Mammary epithelial cell (primary cell): ENCODE measurements at places on chromosomes 1 and 21. TPM values are rescaled to one million over a fixed set of nuclear protein-coding genes. Genes with fewer than 3 reads are reported as not detected.
A peak's percentile ranks its signal among the peaks of the same experiment; 100 is the strongest.

- peak; percentile 11 for DNase-seq
These were observed 12.3 kb downstream of the OR2T11 start for GRCh38 chr1:248622570-248623001.

- no peak for DNase-seq
These were observed 405.9 kb downstream of the TTLL7 start for GRCh38 chr1:83593073-83593472.

DNA sequence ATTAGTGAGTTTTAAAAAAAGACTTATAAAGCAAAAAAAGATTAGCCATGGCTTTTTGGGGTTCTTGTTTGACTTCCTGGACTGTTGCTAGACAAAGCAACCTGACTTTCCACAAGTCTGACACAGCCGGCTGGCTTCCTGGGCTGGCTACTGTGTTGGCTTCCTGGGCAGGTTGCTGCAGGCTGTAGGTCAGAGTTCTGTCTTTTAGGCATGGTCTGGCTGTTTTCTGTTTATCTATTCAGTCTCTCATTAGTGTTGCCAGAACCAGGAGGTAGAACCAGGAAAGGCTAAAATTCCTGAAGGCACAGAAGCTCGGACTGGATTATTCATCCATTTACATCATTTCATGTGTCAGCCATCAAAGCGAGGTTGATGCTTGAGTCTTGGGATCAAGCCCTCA lies 88.6 kb upstream of the SLC35F3 start:
- peak; percentile 25 for DNase-seq

The CRNN gene
- not detected for polyA plus RNA-seq

- DNase-seq = no peak
These were observed 14.4 kb downstream of the C2CD2 start for GRCh38 chr21:41939391-41939790.

DNA sequence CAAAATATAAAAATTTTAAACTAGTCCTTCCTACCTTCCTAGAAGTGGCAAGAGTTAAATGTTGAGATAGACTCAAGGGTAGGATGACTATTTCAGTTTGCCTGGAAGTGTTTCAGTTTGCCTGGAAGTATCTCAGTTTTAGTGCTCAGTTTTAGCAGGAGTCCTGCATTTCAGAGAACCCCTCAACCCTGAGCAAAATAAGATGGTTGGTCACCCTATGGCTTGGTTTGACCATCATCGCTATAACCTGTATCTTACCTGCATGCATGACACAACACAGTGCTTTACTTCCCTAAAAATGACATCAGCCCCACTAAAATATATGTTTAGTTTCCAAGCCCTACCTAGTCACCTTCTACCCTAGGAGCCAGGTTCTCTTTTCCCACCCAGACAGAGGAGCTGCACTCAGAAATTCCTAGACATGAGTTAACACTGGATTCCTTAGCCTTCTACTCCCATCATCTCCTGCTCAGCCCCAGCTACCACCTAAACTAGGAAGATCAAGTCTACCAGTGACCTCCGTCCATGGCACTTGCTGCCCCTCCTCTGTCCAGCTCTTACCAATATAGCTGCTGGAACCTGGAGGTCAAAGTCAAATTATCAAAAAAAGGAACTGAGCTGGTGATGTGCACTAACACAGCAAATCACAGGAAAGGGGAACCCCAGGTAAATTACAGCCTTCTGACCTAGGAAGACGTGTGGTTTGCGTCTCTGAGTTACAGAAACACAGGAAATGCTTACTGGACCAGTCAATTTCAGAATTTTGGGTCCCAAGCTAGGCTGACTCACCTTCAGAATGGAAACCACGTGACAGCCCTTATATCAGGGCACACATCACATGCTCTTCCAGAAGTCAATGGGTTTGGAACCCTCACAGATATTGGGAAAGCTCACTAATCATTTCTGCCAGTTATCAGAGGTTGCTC lies 2.2 kb upstream of the G0S2 start:
- DNase-seq = peak; percentile 90

The MAP3K21 gene
- 6.8 TPM for polyA plus RNA-seq

DNA sequence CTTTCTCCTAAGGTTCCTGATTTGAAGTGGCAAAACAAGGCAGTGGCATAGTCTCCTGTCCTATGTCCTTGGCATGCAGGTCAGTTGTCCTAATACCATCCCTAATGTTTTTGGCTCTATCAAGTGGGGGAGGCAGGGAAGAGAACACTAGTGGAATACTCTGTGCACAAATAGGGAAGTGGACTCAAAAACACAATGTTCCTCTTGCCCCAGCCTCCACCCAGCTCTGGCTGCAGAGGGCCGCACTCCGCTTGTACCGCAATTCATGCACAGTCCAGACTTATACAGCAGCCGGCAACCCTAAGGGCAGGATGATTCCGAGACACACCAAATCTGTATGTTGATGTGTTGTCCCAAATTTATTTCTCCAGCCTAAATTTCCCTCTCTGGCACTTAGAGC lies 14.5 kb downstream of the PLEKHO1 start:
- DNase-seq = no peak

- no peak for DNase-seq
These were observed 36.7 kb upstream of the SH3D21 start for GRCh38 chr1:36269408-36269838.

The ST6GALNAC3 gene
- 0.03 TPM for polyA plus RNA-seq

DNA sequence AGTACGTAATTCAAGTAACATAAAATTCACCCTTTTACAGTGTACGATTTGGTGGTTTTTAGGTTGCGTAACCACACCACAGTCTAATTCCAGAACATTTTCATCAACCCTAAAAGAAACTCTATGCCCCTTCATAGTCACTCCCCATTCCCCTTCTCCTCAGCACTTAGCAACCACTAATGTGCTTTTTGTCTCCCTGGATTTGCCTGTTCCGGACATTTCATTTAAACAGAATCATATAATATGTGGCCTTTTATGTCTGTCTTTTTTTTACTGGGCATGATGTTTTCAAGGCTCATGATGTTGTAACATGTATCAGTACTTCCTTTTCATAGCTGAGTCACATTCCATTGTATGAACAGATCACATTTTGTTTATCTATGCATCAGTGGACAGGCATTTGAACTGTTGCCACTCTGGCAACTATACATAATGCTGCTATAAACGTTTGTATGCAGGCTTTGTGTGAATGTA lies 20.8 kb downstream of the OBSCN start:
- peak; percentile 92 for DNase-seq

The ACTA1 gene
- polyA plus RNA-seq = not detected

- no peak for DNase-seq
These were observed 34.2 kb downstream of the ZNF496 start for GRCh38 chr1:247297263-247298123.

DNA sequence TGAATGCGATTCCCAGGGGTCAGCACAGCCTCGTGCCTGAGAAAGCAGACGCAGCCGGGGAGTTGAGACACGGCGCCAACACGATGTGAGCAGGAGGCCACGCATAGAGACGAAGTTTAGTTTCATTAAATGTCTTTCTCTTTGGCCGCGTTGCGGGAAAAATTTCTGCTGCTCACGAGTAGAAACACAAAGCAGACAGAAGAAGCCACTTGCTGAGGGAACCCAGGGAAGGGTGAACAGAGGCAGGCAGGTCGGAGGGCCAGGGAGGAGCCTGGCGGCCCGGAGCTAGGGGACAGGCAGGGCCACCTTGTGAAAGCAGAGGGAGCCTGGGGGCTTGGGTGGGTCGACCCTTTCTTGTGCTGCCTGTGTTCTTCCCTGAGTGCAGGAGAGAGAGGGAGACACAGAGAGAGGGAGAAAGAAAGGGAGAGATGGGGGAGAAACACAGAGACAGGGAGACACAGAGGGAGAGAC lies 33.2 kb downstream of the POFUT2 start:
- no peak for DNase-seq

The MAEL gene
- polyA plus RNA-seq = not detected

DNA sequence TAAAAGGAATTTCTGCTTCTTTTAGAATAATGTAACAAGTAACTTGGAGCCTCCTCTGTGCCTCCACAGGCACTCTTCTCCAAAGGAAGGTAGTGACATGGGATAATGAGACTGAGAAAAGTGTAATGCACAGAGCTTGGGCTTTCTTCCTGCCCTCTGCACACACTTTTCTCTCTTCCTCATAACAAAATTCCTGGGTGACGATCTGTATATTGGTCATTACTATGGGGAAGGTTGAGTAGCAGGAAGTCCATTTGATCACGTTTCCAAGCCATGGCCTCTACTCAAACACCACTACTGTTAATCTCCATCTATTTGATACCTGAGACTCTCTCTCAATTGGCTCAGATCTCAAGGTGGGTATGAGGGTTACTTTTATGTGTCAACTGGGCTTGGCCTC lies 113.9 kb downstream of the GRIK1 start:
- DNase-seq = peak; percentile 1

- no peak for DNase-seq
These were observed 6.4 kb downstream of the SMAP2 start for GRCh38 chr1:40379785-40380452.

- peak; percentile 39 for DNase-seq
These were observed 140.4 kb downstream of the ROR1 start for GRCh38 chr1:63914241-63914640.

The NLRP3 gene
- polyA plus RNA-seq = 0.05 TPM

The OPN3 gene
- 28.1 TPM for polyA plus RNA-seq

DNA sequence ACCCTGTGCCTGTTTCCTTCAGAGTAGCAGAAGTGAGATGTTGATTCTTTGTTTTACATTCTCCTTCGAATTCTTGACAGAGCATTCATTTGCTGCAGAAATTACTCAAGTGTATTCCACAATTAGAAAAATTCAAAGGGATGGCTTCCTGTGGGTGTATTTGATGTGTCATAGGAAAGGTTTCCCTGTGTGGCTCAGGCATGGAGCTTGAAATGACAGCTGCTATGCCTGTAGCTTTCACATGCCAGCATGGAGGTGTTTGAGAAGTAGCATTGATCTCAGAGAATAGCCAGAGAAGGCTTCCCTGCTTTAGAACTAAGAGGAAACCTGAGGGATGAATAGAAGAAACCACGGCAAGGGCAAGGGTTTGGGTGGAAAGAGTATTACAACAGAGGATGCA lies 317.2 kb upstream of the DEPDC1 start:
- peak; percentile 1 for DNase-seq

The CHIA gene
- polyA plus RNA-seq = not detected

GRCh38 chr1:212611000-212611948 lies 2.7 kb downstream of the ATF3 start:
- DNase-seq = no peak

- DNase-seq = no peak
These were observed 22.4 kb upstream of the TGFB2 start for GRCh38 chr1:218322762-218323161.

DNA sequence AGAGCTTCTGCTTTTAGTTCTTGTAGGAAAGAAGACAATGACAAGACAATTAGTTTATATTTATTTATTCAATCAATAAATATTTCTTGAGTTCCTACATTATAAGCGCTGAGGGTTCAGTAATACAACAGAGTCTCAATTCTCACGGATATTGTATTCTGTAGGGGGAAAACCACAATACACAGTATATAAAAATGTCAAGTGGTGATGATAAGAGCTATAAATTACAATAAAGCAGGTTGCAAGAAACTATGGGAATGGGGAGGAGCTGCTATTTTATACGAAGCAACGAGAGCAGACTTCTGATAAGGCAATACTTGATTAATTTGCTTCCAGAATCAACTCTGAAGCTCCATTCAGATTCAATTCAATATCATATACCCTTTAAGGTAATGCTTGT lies 10.6 kb upstream of the XCL1 start:
- no peak for DNase-seq
